Non-pigmented ciliary epithelial cell (primary cell): ENCODE measurements at places on chromosomes 16 and 17.

- DNase-seq: peak; percentile 4
Observed at GRCh38 chr17:79658811-79659207, 48.0 kb upstream of the RBFOX3 start.

GRCh38 chr17:79992649-79993389, 42.9 kb downstream of the TBC1D16 start:
- DNase-seq: no peak

- DNase-seq: no peak
Observed at GRCh38 chr17:52227926-52228325, 69.4 kb upstream of the CA10 start.

DNA sequence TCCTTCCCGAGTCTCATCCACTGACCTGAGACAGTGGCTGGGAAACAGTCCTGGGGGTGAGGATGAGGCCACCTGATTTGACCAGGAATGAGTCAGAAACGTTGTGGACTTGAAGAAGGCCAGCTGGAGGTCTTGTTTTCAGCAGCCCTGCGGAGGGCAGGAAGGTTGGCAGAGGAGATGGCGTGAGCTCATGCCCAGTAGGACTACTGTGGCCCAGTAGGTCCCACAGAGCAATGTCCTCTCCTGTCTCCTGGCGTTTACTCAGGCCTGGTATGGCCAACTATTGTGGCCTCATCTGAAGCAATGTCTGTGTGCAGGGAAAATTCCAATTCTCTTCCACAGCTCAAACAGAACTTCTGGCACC, 84.1 kb upstream of the DNAJA2 start:
- DNase-seq: no peak

GRCh38 chr17:16486373-16487250, 5.4 kb downstream of the LRRC75A start:
- DNase-seq: peak; percentile 15
